ENCODE measurements at places on chromosomes 12 and 14.
A peak's percentile ranks its signal among the peaks of the same experiment; 100 is the strongest.

DNA sequence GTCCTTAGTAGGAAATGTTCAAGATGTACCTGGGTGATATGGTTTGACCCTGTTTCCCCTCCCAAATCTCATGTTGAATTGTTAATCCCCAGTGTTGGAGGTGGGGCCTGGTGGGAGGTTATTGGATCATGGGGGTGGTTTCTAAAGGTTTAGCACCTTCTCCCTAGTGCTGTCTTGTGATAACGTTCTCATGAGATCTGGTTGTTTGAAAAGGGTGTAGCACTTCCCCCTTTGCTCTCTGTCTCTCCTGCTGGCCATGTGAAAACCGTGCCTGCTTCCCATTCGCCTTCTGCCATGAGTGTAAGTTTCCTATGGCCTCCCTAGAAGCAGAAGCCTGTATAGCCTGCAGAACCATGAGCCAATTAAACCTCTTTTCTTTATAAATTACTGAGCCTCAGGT lies 353.0 kb upstream of the SFSWAP start:
- no peak for DNase-seq

GRCh38 chr14:102507857-102508312 lies 1.7 kb downstream of the ANKRD9 start:
- no peak for DNase-seq

- DNase-seq: no peak
These were observed 287.6 kb downstream of the CEP128 start for GRCh38 chr14:80653956-80654355.

GRCh38 chr14:73759183-73759713 lies 45.1 kb upstream of the PNMA1 start:
- DNase-seq: peak; percentile 69

- DNase-seq: no peak
These were observed 150.1 kb downstream of the EGLN3 start for GRCh38 chr14:33800735-33801163.

DNA sequence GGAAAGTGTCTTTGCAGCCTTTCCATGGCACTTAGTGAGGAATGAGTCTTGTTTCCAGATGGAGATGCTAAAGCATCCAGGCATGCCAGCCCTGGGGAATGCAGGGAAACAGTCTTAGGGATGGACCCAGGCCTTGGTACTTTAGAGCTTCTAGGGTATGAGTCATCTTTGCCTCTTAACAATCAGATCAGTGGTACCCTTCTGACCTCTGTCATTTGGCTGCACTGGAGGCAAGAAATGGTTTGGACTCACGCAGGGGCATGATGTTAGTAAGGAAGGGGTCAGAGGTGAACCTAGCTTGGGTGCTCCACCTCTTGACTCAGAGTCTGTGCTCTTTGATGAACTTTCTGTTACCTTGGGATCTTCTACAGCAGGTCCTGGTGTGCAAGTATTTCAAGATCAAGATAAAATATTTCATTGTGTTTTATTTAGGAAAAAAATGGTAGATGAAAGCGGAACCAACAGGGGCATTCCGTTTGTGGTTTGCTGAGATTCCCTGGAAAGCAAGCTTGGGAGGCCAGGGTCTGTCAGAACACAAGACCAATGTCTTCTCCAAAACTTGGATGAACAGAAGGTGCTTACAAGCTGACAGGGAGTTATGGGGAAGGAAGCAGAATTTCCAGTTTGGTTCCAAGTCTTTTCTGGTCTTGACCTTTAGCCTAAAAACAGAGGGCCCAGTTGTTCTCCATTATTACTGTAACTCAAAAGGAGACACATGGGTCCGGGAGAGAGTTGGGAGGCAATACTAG lies 216.2 kb downstream of the ZFP36L1 start:
- DNase-seq: peak; percentile 48

DNA sequence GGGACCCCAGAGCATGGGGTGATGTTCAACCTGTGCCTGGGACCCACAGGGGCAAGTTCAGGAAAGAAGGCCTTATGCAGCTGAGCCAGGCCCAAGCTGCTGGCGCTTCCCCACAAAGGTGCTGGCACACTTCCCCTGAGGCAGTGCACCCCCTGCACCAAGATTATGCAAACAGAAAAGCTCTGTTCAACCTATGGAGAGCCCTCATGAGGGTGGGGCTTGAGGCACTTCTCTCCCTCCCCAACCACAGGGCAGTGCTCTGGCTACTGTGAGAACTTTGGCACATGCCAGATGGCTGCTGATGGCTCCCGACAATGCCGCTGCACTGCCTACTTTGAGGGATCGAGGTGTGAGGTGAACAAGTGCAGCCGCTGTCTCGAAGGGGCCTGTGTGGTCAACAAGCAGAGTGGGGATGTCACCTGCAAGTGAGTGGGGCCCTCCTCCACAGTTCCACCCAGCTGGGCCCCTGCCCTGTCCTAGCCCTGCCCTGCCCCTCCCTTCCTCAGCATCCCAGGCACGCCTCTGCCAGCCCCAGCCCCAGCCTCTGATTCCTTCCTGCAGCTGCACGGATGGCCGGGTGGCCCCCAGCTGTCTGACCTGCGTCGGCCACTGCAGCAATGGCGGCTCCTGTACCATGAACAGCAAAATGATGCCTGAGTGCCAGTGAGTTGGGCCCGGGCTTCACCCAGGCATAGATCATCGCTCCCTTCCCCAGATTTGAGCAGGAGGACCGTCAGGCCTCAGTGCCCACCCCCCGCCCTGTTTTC lies 5.5 kb upstream of the NXPH4 start:
- DNase-seq: no peak

- DNase-seq: no peak
These were observed 6.0 kb downstream of the SLCO1C1 start for GRCh38 chr12:20701106-20701505.

- peak; percentile 87 for DNase-seq
These were observed 446 bp upstream of the ZNF641 start for GRCh38 chr12:48351022-48351708.

GRCh38 chr12:110330544-110330943 lies 49.5 kb downstream of the ATP2A2 start:
- DNase-seq: peak; percentile 88

GRCh38 chr14:100839681-100840111 lies 13.8 kb downstream of the MEG3 start:
- no peak for DNase-seq
